GM23248 (cell line): ENCODE measurements at places on chromosomes 5 and 9. TPM values are rescaled to one million over a fixed set of nuclear protein-coding genes. Genes with fewer than 3 reads are reported as not detected.

GRCh38 chr9:133210609-133211008, 1.6 kb upstream of the OBP2B start:
- H3K27me3 ChIP-seq = peaks cover 19% of the 10 kb centered on the region
- no peaks in the 10 kb centered on the region for H3K4me1 ChIP-seq
- no peak overlapping the region for H3K4me3 ChIP-seq
- H3K36me3 ChIP-seq = no peaks in the 10 kb centered on the region
- H3K27ac ChIP-seq = no peak overlapping the region

GRCh38 chr9:77534376-77535057, 113.6 kb downstream of the GNA14 start:
- no peak overlapping the region for H3K4me3 ChIP-seq
- H3K27ac ChIP-seq = no peak overlapping the region
- DNase-seq = no peak
- no peaks in the 10 kb centered on the region for H3K4me1 ChIP-seq
- H3K36me3 ChIP-seq = no peaks in the 10 kb centered on the region

GRCh38 chr9:134593286-134594077, 48.1 kb upstream of the COL5A1 start:
- no peak overlapping the region for H3K27ac ChIP-seq
- H3K36me3 ChIP-seq = no peaks in the 10 kb centered on the region
- no peak for DNase-seq

GRCh38 chr9:136825295-136826187, 16.7 kb upstream of the AJM1 start:
- no peaks in the 10 kb centered on the region for H3K27me3 ChIP-seq
- no peaks in the 10 kb centered on the region for H3K4me1 ChIP-seq
- DNase-seq = no peak
- no peaks in the 10 kb centered on the region for H3K36me3 ChIP-seq
- H3K27ac ChIP-seq = no peak overlapping the region

- no peak for DNase-seq
- H3K27me3 ChIP-seq = no peaks in the 10 kb centered on the region
- H3K4me1 ChIP-seq = no peaks in the 10 kb centered on the region
- H3K27ac ChIP-seq = no peak overlapping the region
- H3K4me3 ChIP-seq = no peak overlapping the region
Observed at GRCh38 chr5:90824436-90824835, 265.8 kb downstream of the ADGRV1 start.

GRCh38 chr9:88502552-88503034, 32.4 kb upstream of the NXNL2 start:
- H3K27ac ChIP-seq = no peak overlapping the region
- DNase-seq = no peak
- no peaks in the 10 kb centered on the region for H3K4me1 ChIP-seq
- H3K36me3 ChIP-seq = no peaks in the 10 kb centered on the region
- no peak overlapping the region for H3K4me3 ChIP-seq

DNA sequence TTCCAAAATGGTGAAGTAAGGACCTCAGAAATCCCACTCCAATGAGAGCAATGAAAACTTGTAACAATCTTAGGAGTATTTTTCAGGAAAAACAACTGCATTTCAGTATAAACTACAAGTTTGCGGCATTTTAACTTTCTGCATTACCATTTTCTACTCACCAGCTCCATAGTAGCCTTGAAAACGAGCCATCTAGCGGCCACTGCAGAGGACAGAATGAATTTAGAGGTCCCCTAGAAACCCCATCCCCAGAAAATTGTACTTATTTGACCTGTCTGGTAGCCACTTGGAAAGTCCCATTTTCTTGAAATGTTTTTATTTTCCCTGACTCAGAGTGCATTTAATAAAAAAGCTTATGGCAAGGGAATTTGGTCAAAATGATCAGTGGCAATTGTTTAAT, 205.4 kb upstream of the ITGA1 start:
- H3K36me3 ChIP-seq = no peaks in the 10 kb centered on the region
- no peak overlapping the region for H3K4me3 ChIP-seq
- no peaks in the 10 kb centered on the region for H3K4me1 ChIP-seq
- H3K27me3 ChIP-seq = no peaks in the 10 kb centered on the region
- no peak for DNase-seq

- H3K27ac ChIP-seq = no peak overlapping the region
- H3K4me1 ChIP-seq = no peaks in the 10 kb centered on the region
- no peaks in the 10 kb centered on the region for H3K27me3 ChIP-seq
- no peaks in the 10 kb centered on the region for H3K36me3 ChIP-seq
- no peak for DNase-seq
Observed at GRCh38 chr5:164277720-164278119, 772.3 kb downstream of the MAT2B start.

DNA sequence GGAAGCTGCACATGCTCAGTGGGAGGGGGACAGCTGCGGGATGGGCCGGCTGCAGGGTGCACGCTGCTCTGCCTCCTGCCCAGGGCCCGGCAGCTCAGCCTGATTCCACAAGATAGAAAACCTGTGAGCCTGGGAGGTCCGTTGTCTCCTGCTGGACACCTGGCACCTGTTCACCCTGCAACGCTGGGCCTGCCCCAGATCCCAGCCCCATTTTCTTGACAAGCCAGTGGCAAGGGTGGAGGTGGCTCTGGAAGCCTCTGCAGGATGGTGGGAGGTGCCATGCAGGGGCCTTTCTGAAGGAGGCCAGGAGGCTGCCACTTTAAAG, 68.1 kb upstream of the RNF130 start:
- no peaks in the 10 kb centered on the region for H3K36me3 ChIP-seq
- H3K4me1 ChIP-seq = peaks cover 10% of the 10 kb centered on the region
- peaks cover 30% of the 10 kb centered on the region for H3K27me3 ChIP-seq
- no peak overlapping the region for H3K27ac ChIP-seq

- H3K27me3 ChIP-seq = no peaks in the 10 kb centered on the region
- peak overlapping the region; percentile 50 for H3K4me3 ChIP-seq
- peak overlapping the region; percentile 76 for H3K27ac ChIP-seq
- H3K4me1 ChIP-seq = peaks cover 34% of the 10 kb centered on the region
Observed at GRCh38 chr9:4430432-4431261, 59.6 kb upstream of the SLC1A1 start.

DNA sequence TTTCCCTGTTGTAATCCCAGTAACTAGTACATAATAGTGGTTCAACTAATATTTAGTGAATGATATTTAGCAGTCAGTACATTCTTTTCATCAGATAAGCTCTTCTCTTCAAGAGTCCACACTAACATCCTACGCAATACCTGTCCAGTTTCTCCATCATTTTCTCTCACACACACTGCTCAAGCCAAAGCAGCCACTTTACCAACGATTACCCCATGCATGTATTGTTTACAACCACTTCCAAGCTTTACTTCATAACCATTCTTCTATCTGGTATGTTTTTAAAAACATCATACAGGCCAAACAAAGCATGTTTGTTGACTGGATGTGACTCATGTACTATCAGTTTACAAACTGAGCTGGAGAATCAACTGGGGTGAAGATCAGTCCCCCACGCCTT, 7.3 kb downstream of the UBTD2 start:
- DNase-seq = peak; percentile 33
- no peaks in the 10 kb centered on the region for H3K36me3 ChIP-seq
- H3K4me3 ChIP-seq = no peak overlapping the region
- H3K27ac ChIP-seq = no peak overlapping the region

DNA sequence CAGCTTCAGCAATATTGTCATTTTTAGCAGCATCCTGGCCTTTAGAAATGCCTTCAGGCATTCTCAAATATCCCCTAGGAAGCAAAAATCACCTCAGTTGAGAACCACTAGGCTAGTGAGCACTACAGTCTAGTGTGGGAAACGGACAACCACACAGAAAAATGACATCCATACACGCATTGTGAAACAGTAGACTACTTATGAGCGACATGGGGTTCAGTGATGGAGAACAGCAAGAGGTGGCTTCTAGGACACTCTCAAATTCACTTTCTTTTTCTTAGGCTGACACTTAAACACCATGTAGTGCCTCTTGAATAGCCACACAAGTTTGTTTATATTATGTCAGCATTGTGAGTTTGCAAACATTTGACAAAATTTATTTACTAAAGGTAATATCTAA, 203.0 kb downstream of the KDM4C start:
- H3K4me1 ChIP-seq = 0 out of 2 replicates have a peak, but pooled peaks cover under 1% of the 10 kb centered on the region
- no peaks in the 10 kb centered on the region for H3K27me3 ChIP-seq
- H3K36me3 ChIP-seq = no peaks in the 10 kb centered on the region
- no peak overlapping the region for H3K4me3 ChIP-seq
- H3K27ac ChIP-seq = no peak overlapping the region
- DNase-seq = no peak

- no peak for DNase-seq
- no peak overlapping the region for H3K4me3 ChIP-seq
- H3K4me1 ChIP-seq = no peaks in the 10 kb centered on the region
- no peaks in the 10 kb centered on the region for H3K27me3 ChIP-seq
Observed at GRCh38 chr5:63400079-63400478, 562.2 kb downstream of the HTR1A start.

- H3K27ac ChIP-seq = no peak overlapping the region
- no peaks in the 10 kb centered on the region for H3K36me3 ChIP-seq
- no peak for DNase-seq
- no peaks in the 10 kb centered on the region for H3K27me3 ChIP-seq
- H3K4me3 ChIP-seq = no peak overlapping the region
Observed at GRCh38 chr9:90469865-90470387, 172.7 kb downstream of the DIRAS2 start.

IGFBPL1 gene
- 0.76 TPM in 1 of 2 replicates, not detected in the other for total RNA-seq

CHSY3 gene
- 2.4 and 4.2 TPM in 2 replicates for total RNA-seq

CCL21 gene
- not detected in 2 replicates for total RNA-seq
